Left lung (tissue), 14 donors: ENCODE measurements at places on chromosomes 7 and 10. TPM values are rescaled to one million over a fixed set of nuclear protein-coding genes. Genes with fewer than 3 reads are reported as not detected.
A peak's percentile ranks its signal among the peaks of the same experiment; 100 is the strongest.

- H3K4me1 ChIP-seq: no peaks in the 10 kb centered on the region
- DNase-seq: no peak
- peaks cover 47% of the 10 kb centered on the region for H3K27me3 ChIP-seq
- no peaks in the 10 kb centered on the region for H3K36me3 ChIP-seq
Measured at GRCh38 chr10:123559823-123560092, 106.4 kb upstream of the GPR26 start.

DNA sequence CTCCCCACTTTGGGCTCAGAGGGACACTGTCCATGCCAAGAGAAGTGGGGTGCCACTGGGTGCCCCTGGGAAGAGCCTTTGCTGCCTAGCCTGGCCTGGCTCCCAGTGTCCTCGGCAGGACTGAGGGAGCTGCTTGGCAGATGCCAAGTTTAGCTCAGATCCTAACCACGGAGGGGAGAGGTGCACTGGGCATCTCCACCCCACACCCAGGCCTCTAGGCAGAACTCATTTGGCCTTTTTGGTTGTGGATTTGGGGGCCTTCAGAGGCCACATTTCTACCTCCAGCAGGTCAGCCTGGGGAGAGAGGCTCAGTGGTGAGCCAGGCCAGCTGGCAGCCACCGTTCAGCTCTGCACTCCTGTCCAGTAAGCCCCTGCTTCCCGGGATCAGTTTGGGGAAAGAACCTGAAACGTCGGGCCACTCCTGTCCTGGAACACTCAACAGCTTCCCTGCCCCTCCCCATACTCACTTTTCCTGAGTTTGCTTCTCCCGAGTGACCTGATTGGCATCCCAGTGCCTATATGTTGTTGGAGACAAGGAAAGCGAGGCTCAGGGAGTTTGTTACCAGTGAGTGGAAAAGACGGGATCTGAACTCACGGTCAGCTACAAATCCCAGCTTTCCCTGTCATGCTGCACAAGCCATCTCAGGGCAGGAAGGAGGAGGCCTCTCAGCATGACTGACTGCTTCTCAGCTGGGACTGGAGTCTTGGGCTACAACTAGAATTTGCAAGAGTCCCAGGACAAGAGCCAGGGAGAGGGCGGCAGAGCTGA lies 11.2 kb upstream of the CXCL12 start:
- H3K4me3 ChIP-seq: no peak overlapping the region
- no peak for DNase-seq
- no peaks in the 10 kb centered on the region for H3K27me3 ChIP-seq
- H3K36me3 ChIP-seq: no peaks in the 10 kb centered on the region
- H3K4me1 ChIP-seq: no peaks in the 10 kb centered on the region
- no peak overlapping the region for H3K27ac ChIP-seq

DNA sequence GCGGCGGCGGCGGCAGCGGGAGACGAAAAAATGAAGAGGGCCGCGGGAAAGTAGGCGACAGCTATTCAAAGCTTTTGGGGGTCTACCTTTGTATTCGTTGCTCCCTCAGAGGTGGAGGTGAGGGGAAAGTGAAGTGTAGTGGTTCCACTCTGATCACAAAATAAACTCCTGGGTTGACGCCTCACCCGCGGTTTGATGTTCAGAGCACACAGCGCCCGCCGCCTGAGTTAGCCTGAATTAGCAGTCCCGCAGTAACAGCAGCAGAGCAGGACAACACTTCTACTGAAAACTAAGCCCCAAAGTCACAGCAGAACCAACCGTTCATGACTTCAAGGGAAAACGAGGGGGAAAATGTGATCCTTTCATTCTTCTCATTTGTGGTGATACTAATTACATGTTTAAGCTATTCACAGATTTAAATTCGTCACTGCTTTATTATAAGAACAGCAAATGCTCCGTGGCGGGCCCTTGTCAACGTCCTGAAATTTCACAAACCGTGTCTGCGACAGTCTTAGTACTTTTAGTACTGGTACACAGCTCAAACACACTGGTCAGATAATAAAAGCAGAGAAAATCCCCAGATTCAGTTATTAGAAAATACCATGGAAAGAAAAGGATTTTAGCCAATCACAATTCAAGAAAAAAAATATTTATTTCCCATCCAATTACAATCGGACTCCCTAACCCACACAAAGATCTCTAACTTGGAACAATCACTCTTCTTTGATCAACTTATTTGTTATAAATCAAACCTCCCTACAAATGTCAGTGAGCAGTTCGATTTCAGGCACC lies 563 bp upstream of the JMJD1C start:
- H3K36me3 ChIP-seq: no peaks in the 10 kb centered on the region
- peak overlapping the region; percentile 80 for H3K27ac ChIP-seq
- peak; percentile 79 for DNase-seq
- peak overlapping the region; percentile 80 for H3K4me3 ChIP-seq
- H3K27me3 ChIP-seq: no peaks in the 10 kb centered on the region

GRCh38 chr7:147765301-147765700 lies 825.3 kb upstream of the C7orf33 start:
- H3K4me3 ChIP-seq: no peak overlapping the region
- no peak for DNase-seq
- no peaks in the 10 kb centered on the region for H3K27me3 ChIP-seq
- H3K27ac ChIP-seq: no peak overlapping the region
- H3K4me1 ChIP-seq: no peaks in the 10 kb centered on the region
- H3K36me3 ChIP-seq: no peaks in the 10 kb centered on the region

DNA sequence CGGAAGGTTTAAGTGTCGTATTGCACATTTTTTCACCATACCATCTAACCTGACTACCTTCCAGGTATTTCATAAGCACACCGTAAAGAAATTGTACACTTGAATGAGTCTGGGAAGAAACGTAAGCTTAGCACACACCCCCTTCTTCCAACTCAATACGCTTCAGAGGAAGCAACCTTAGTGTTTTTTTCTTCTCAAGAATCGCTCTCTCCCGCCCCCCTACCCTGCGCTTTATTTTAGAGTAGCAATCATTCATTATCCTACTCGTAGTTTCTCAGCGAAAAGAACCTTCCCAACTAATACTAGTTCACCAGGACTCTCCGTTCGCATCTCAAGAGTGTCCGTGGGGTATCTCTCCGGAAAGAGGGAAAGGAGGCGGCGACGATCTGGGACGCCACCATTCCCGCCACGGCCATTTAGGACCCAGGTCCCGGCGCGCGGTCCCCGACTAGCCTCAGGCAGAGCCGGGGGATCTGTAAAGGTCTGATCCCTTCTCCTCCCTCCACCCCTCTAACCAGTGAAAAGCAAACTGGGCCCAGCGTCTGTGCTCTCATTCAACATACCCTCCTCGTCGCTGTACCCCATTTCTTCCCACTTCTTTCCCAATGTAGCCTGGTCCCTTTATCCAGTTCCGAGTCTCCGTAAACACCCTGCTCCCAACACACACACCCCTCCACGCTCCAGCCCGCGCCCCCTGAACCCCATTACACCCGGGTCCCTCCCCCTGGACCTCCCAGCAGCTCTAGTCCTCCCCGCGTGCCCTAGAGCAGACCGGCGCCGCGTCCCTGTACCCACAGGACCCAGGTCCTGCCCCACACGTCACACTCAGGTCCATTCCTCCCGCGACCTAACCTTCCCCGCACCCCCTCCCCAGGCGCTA lies 16.0 kb downstream of the MYOZ1 start:
- H3K27me3 ChIP-seq: no peaks in the 10 kb centered on the region
- H3K36me3 ChIP-seq: no peaks in the 10 kb centered on the region
- H3K4me1 ChIP-seq: peaks cover 11% of the 10 kb centered on the region
- H3K27ac ChIP-seq: peak overlapping the region; percentile 78

GRCh38 chr7:100476903-100477870 lies 1.8 kb downstream of the TSC22D4 start:
- H3K4me1 ChIP-seq: peaks cover 63% of the 10 kb centered on the region
- peak overlapping the region; percentile 96 for H3K27ac ChIP-seq
- H3K27me3 ChIP-seq: no peaks in the 10 kb centered on the region
- H3K36me3 ChIP-seq: no peaks in the 10 kb centered on the region
- peak overlapping the region; percentile 53 for H3K4me3 ChIP-seq
- DNase-seq: no peak

DNA sequence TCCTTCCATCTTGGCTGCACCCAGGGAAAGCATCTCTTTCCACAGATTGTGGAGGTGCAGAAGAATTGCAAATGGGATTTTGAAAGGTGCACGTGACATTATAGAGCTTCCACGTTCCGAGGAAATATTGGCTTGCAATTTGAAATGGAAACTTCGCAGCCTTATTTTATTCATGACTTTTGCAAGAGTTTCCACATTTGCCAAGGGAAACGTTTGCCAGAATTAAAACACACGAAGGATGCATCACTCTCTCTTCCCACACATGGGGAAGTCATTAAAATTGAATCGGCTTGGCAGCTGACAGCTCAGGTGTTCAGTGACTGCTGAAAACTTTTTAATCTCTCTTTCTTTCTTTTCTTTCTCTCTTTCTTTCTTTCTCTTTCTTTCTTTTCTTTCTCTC lies 475.4 kb upstream of the IGFBP3 start:
- H3K27ac ChIP-seq: no peak overlapping the region
- H3K36me3 ChIP-seq: no peaks in the 10 kb centered on the region
- DNase-seq: no peak
- H3K4me3 ChIP-seq: no peak overlapping the region
- H3K27me3 ChIP-seq: no peaks in the 10 kb centered on the region

- H3K36me3 ChIP-seq: no peaks in the 10 kb centered on the region
- no peak for DNase-seq
- H3K4me1 ChIP-seq: no peaks in the 10 kb centered on the region
- H3K27me3 ChIP-seq: peaks cover 12% of the 10 kb centered on the region
Measured at GRCh38 chr7:150945853-150946420, 32.2 kb downstream of the KCNH2 start.

GRCh38 chr7:124489925-124490324 lies 275.7 kb downstream of the GPR37 start:
- no peaks in the 10 kb centered on the region for H3K36me3 ChIP-seq
- H3K27me3 ChIP-seq: no peaks in the 10 kb centered on the region
- no peak for DNase-seq
- no peaks in the 10 kb centered on the region for H3K4me1 ChIP-seq
- H3K4me3 ChIP-seq: no peak overlapping the region

DNA sequence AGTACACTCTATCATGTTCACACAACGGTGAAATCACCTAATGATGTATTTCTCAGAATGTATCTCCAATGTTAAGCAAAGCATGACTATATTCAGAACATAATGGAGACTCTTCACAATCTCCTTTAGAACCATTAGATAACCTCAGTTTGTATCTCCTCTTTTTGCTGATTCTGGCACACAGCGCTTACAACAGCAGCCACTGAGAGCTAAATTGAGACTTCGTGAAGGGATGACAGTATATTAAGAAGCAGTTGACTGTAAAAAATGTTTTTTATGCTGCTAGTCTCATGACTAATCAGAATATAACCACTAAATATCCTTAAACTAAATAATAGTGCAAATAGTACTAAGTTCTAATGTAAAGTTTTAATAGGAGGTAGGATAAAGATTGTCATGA lies 46.9 kb downstream of the KMT2E start:
- DNase-seq: no peak
- H3K36me3 ChIP-seq: no peaks in the 10 kb centered on the region
- H3K4me3 ChIP-seq: no peak overlapping the region
- no peak overlapping the region for H3K27ac ChIP-seq
- H3K27me3 ChIP-seq: no peaks in the 10 kb centered on the region

DNA sequence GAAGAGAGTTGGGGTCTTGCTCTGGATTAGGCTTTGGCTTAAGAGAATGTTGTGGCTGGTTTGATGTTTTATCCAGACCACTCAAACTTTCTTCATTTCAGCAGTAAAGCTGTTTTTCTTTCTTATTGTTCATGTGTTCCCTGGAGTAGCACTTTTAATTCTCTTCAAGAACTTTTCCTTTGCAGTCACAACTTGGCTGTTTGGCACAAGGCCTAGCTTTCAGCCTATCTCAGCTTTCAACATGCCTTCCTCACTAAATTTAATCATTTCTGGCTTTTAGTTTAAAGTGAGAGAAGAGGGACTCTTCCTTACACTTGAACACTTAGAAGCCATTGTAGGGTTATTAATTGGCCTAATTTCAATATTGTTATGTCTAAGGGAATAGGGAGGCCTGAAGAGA lies 18.1 kb downstream of the CCDC126 start:
- no peak overlapping the region for H3K27ac ChIP-seq
- peaks cover 51% of the 10 kb centered on the region for H3K36me3 ChIP-seq
- no peaks in the 10 kb centered on the region for H3K4me1 ChIP-seq
- no peaks in the 10 kb centered on the region for H3K27me3 ChIP-seq

GRCh38 chr7:151093748-151094147 lies 7.5 kb downstream of the AGAP3 start:
- H3K27ac ChIP-seq: no peak overlapping the region
- peaks cover 62% of the 10 kb centered on the region for H3K4me1 ChIP-seq
- no peak overlapping the region for H3K4me3 ChIP-seq
- no peaks in the 10 kb centered on the region for H3K36me3 ChIP-seq

DNA sequence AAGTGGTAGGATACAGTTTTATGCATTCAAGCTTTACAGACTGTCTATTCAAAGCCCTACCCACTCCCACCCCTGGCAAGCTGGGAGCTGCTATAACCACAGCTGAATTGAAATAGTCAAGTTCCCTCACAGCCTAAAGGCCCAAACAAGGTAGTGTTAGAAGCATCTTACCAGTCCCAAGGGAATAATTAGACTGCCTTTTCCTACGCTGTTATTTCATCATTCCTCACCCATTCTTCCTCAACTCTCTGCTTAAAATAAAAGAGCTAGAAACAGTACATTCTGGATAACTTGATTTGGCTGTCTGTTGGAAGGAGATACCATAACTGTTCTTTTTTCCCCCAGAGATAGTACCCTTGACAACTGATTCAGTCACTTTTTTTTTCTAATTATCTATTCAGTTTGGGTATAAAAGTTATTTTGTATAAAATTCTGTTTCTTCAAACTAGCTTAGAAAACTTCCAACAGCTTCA lies 54.0 kb downstream of the RAPGEF5 start:
- H3K27ac ChIP-seq: no peak overlapping the region
- peaks cover 13% of the 10 kb centered on the region for H3K36me3 ChIP-seq
- H3K4me1 ChIP-seq: no peaks in the 10 kb centered on the region
- DNase-seq: no peak
- H3K27me3 ChIP-seq: no peaks in the 10 kb centered on the region

The COL13A1 gene
- 2.1 TPM for total RNA-seq

The TDRD1 gene
- 0.29 TPM for total RNA-seq

The WIPF3 gene
- total RNA-seq: not detected
